Ascending aorta (tissue), 2 donors: ENCODE measurements at places on chromosomes 12 and 14.
A peak's percentile ranks its signal among the peaks of the same experiment; 100 is the strongest.

- DNase-seq: no peak
Observed at GRCh38 chr14:92404018-92404417, 81.1 kb downstream of the SLC24A4 start.

DNA sequence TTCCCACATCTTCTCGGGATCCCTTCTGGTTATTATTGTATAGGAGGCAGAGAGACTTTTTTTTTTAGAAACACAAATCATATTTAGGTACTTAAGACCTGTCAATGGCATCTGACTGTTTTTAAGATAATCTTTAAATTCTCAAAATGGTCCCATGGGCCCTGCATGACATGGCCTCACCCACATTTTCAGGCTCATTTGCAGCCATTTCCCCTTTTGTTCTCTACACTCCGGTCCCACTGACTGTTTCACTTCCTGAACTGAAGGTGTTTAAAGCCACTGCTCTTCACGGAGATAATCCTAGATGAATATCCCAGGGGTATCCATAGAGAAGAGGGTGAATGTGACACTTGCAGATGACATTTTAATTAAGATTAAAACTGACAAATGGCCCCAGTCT, 12.3 kb upstream of the C12orf71 start:
- DNase-seq: no peak

- no peak for DNase-seq
Observed at GRCh38 chr12:122646517-122647217, 56.5 kb downstream of the HCAR2 start.

DNA sequence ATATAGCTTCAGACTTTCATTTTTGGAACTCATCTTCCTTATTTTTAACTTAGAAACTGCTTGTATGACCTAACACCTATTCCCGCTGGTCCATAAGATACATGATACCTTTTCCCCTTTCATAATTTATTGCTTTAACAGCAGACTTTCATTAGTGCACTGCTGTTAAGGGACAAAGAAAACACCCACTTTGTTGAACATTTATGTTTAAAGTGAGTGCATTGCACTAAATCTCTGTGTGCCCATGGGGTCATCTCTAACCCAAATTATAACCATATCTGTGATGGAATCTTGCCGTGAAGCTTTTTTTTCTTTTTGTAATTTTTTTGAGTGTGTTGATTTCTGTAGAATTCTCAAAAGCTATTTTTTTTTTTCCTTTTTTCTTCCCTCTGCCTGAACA, 261.8 kb downstream of the TMTC2 start:
- no peak for DNase-seq

DNA sequence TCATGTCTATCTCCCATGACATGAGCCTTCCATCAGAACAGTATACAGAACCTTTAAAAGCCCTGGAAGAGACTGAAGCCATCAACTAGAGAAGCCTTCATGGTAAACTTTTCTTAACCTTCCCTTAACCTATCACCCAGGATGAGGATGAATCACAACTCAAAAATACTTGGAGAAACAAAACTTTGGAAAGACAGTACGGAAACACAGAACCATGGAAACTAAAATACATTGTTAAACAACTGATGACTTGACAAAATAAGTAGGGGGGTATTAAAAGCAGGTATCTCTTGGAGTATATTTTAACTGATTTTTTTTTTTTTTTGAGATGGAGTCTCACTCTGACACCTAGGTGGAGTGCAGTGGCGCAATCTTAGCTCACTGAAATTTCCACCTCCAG, 8.7 kb downstream of the TM7SF3 start:
- no peak for DNase-seq

GRCh38 chr12:124699909-124700308, 132.5 kb upstream of the NCOR2 start:
- no peak for DNase-seq

GRCh38 chr12:25644979-25645378, 91.9 kb upstream of the LMNTD1 start:
- DNase-seq: no peak

DNA sequence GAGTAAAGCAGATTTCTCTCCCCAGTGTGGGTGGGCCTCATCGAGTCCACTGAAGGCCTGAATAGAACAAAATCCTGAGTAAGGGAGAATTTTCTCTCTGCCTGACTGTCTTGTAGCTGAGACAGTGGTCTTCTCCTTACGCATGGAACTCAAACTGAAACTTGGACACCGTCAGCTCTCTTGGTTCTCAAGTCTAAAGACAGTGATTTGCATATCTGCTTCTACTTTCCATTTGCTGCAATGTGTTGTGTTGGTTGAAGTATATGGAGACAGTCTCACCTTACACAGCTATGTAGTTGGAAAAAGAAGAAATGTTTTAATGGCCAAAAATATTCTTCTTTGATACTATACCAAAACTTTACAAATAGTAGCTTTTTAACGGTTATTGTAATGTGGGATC, 160.2 kb upstream of the LMNTD1 start:
- DNase-seq: no peak

GRCh38 chr14:78403278-78403815, 233.2 kb downstream of the NRXN3 start:
- no peak for DNase-seq

- no peak for DNase-seq
Observed at GRCh38 chr12:74889563-74890236, 319.9 kb downstream of the KCNC2 start.

DNA sequence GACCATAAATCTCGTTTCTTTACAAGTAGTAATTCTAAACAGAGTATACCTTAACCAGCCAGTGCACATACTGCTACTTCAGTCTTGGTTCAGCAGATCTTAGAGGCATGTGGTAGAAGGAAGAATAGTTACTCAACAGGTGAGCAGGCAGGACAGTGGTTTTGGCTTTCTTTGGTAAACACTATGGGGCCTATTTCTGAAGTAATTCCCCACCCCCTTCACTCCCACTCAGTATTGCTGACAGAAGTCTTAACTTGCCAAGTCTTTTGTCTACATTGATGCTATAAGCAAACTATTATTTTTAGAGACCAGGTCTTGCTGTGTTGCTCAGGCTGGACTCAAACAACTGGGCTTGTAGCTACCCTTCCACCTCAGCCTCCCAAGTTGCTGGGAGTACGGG, 68.5 kb downstream of the FBXO34 start:
- no peak for DNase-seq

- DNase-seq: peak; percentile 75
Observed at GRCh38 chr12:89373763-89374572, 21.7 kb upstream of the DUSP6 start.

DNA sequence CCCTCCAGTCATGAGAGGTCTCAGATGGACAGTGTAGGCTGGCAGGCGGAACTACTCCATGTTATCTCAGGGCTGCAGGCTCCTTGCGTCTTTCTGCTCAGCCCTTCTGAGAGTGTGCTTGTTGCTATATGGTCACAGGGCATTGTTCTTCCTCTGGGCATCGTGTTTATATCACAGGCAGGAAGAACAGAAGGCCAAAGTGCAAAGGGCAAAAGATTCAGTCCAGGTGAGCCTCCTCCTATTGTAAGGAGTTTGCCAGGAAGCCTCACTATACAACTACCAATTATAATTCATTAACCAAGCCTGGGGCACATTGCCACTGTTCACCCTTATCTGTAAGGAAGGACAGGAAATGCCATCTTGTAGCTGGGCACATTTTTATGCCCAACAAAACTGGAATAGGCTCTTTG, 195.5 kb upstream of the KITLG start:
- no peak for DNase-seq

GRCh38 chr12:12513416-12514006, 49.2 kb downstream of the DUSP16 start:
- DNase-seq: no peak

DNA sequence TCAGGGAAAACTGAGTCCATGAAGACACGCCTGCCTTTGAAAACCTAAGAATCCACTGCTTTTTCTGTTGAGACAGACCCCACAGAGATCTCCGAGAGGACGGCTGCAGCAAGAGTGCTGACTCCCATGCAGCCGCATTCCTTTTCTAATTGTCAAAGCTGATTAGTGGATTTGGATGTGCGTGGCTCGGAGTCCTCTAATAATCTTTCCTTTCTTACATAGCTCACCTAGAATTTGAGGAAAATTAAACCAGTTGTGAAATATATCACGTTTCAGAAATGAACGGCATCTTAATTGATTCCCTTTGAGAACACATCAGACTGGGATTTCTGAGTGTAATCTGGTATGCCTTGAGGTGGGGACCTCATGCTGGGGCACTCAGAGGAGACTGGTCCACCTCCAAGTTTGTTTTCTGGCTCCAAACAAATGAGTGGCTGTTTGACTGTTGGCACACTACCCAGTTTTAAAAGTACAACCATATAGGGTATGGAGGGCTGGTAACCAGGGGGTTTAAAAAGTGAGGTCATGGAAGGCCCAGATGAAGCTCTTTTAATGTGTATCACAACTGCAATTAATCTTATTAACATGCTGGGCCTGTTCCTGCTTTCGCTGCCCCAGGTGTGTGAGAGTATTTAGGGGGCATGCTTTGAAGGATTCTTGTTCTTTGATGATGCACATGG, 63.3 kb downstream of the RASSF3 start:
- DNase-seq: no peak

DNA sequence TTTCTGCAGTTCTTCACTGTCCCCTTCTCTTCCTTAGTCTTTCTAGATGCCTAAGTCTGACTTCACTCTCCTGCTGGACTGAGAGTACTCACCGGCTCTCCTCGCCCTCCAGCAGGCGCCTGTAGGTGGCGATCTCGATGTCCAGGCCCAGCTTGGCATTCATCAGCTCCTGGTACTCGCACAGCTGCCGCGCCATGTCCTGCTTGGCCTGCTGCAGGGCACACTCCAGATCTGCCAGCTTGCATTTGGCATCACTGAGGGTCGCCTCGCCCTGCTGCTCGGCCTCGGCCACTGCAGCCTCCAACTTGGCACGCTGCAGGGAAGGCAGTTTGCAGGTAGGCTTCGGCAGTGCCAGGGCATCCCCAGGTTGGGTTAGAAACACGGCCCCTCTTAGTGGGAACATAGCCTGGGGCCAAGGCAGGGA, 5.2 kb downstream of the KRT84 start:
- DNase-seq: no peak

DNA sequence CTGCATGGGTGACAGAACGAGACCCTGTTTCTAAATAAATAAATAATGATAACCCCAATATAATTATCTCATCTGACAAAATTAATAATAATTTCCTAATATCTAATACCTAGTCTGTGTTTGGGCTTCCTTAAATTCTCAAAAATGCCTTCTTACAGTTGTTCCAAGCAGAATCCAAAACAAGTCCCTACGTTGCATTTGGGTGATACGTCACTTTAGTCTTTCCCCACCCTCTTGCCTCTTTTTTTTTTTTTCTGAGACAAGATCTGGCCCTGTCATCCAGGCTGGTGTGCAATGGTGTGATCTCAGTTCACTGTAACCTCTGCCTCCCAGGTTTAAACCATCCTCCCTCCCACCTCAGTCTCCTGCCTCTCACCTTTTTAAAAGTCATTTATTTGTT, 26.7 kb downstream of the VEZT start:
- no peak for DNase-seq

GRCh38 chr12:57918147-57918546, 23.2 kb upstream of the ATP23 start:
- no peak for DNase-seq
